ENCODE measurements at places on chromosomes 5 and 9.

GRCh38 chr5:151048526-151048925 lies 28.1 kb downstream of the GPX3 start:
- DNase-seq, result no peak

- DNase-seq, result no peak
Observed at GRCh38 chr5:8474569-8474930, 605.6 kb downstream of the MTRR start.

DNA sequence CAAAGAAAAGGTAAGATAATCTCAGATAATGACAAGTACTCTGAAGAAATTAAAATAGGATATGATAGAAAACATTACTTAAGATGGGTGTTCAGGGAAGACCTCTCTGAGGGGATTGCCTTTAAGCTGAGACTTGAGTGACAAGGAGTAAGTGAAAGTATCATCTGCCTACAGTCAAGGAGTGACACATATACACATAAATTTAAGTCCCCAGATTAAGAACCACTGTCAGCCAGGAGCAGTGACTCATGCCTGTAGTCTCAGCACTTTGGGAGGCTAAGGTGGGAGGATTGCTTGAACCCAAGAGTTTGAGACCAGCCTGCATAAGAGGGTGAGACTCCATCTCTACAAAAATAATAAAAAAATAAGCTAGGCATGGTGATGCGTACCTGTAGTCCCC lies 19.7 kb upstream of the ANKHD1 start:
- no peak for DNase-seq

DNA sequence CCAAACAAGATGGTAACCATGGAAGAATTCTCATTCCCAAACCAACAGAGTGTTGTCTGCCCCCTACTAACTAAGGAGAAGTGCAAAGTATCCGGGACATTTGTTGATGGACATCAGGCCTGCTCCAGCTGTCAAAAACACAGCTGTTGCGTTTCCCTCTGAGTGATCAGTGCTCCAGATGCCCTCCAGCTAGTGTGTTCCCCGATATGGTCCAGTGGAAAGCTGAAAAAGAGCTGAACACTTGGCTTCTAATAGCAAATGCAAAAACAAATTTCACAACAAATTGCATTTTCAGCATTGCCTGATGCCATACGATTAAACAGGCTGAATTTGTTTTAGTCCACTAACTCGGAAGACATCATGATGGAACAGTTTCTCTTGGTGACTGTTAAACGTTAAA lies 1398.7 kb downstream of the PTPRD start:
- no peak for DNase-seq

DNA sequence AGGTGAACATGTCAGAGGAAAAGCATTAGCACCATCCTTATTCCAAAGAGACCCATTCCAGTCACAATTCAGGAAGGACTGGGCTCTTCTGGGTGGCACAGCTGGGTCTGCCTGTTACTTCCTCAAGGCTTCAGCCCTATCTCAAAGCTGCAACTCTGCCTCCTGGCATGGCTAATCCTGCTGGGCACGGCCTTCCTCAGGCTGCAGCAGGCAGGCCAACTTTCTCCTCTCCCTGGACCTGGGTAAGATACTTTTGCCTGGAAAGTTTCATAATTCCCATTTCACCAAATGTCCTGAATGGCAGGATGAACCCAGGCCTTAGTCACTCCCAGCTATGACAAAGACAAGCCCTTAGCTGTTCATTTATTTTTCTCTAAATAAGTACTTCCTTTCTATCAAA lies 50.1 kb downstream of the MACROH2A1 start:
- no peak for DNase-seq

- DNase-seq, result no peak
Observed at GRCh38 chr9:129761293-129761900, 8.6 kb upstream of the PTGES start.

DNA sequence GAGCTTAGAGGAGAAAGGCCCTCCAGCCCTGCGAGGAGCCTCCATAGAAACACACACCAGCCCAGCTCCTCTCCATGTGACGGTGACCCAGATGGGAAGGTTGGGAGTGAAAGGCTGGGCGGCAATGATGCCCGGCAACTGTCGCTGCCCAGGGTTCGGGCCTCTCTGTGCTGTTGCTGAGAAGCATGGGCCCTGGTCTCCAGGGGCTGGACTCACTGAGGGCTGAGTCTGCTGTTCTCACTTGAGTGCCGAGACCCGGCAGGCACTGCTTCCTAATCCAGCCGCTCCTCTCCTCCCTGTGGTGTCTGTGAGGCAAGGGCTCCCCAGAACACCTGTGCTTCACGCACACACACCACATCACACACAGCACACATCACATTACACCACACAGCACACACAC lies 493.6 kb downstream of the GADD45G start:
- DNase-seq, result no peak

DNA sequence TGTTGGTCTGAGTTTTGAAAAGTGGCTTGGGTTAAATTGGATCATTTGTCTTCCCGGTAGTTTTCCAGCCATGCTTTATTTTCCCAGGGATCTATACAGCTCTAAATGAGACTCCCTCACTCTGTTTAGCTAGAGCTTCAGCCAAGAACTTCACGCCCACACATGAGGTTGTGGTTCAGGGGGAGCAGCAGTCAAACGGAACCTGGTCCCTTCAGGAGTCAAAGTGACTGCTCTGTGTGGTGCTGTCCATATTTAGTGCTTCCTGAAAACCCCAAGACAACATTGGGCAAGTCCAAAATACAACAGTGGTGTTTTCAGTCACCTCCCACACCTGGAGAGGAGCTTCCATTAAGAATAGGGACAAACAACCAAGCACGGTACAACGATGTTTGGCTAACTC lies 90.5 kb downstream of the ANKH start:
- no peak for DNase-seq

DNA sequence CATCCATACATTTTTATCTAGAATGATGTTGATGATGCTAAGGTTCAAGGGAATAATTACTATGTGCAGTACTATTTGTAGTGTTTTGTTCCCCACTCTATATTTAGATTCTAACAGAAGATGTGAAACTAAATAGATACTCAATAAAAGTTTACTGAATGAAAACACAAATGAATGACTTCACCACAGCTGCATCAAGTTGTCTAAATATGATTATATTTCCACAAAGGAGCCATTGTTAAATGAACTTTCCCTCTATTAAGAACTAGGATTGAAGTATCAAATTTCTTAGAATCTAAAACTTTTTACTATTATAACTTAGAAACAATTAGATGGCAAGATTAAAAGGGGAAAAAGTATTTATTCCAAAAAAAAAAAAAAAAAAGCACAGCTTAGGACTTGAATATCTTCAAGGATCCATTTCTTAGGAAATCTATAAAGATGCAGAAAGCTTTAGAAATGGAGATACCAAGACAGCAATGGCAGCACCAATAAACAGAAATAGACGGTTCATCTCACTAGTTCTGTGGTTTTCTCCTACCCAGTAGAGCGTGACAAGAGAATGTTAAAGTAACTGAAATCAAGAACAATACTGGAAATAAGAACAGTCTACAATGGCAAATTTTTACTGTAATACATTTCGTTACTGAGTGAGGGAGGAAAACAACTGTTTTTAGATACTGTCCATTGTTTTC lies 347.6 kb downstream of the EBF1 start:
- no peak for DNase-seq

- DNase-seq, result no peak
Observed at GRCh38 chr9:106228861-106229260, 534.5 kb downstream of the TMEM38B start.

DNA sequence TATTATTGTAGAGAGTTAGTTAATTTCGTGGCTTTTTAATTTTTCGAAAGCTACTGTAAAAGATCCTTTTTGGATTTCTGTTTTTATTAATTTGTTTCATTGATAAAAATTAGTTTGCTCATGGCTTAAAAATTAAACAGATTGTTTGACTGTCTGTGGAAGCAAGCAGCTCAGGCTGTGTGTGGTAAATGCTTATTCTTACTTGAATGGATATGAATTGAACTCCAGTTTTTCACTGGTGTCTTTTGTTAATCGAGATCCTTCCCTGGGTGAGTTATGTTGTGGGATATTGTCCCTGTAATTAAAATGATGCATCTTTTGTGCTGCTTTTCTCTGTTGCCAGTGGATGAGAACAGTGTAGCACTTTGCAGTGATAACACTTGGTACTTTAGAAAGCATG lies 75.3 kb downstream of the PIK3R1 start:
- no peak for DNase-seq

DNA sequence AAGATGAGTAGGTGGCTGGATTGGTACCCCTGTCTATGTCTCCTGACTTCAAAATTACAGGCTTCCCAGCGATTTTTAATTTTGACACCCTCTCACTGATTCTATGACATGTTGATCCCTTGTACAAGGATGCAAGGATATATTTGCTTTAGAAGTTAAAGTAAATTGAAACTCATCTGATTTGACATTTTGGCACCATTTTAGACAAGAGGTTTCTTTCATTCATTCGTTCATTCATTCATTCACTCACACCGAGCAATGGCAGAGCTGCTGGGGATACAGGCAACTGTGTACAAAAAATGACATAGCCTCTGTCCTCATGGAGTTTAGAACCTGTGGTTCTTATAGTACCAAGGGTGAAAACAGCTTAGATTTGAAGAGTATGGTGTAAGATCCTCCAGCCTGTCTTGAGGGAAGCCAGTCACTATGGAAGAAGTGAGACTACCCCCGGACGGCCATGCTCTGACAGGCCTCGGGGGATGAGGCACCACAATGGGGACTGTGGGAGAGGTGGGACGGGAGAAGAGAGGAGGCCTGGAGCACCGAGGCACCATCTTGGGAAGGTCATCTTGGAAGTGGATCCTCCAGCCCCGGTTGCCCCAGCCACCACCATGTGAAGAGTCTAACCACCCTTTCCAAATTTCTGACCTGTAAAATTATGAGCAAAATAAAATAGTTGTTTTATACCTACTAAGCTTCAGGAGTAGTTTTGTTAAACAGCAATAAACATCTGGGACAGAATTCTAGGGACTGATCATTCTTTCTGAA lies 16.2 kb downstream of the STC2 start:
- DNase-seq, result no peak

- DNase-seq, result no peak
Observed at GRCh38 chr5:143671021-143671420, 140.9 kb upstream of the HMHB1 start.

- no peak for DNase-seq
Observed at GRCh38 chr5:25448190-25448621, 803.4 kb upstream of the CDH10 start.

DNA sequence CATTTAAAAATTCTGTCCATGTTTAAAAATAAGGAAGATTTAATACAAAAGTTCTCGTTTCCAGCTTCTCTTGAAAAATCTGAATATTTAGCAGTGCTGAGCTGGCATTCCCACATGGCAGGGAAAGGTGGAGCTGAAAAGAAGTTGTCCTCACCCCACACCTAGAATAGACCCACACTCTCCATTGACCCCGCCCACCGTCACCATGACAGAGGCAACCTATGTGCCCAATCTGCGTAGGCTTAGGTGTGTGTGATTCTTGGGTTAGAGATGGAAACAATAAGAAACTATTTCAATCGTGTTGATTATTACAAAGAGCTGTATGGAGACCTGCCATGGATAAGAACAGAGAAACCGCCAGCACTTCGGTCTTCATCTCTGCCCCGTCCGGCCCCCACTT lies 8.9 kb upstream of the STK32A start:
- DNase-seq, result no peak

GRCh38 chr9:129994882-129995281 lies 48.1 kb downstream of the FNBP1 start:
- no peak for DNase-seq

GRCh38 chr5:134349463-134349862 lies 17.5 kb downstream of the CDKL3 start:
- DNase-seq, result no peak

- no peak for DNase-seq
Observed at GRCh38 chr9:130143958-130144366, 28.2 kb upstream of the NCS1 start.

GRCh38 chr9:124444166-124444565 lies 6.1 kb upstream of the ADGRD2 start:
- DNase-seq, result no peak

- no peak for DNase-seq
Observed at GRCh38 chr9:123437201-123437600, 81.2 kb downstream of the CRB2 start.

DNA sequence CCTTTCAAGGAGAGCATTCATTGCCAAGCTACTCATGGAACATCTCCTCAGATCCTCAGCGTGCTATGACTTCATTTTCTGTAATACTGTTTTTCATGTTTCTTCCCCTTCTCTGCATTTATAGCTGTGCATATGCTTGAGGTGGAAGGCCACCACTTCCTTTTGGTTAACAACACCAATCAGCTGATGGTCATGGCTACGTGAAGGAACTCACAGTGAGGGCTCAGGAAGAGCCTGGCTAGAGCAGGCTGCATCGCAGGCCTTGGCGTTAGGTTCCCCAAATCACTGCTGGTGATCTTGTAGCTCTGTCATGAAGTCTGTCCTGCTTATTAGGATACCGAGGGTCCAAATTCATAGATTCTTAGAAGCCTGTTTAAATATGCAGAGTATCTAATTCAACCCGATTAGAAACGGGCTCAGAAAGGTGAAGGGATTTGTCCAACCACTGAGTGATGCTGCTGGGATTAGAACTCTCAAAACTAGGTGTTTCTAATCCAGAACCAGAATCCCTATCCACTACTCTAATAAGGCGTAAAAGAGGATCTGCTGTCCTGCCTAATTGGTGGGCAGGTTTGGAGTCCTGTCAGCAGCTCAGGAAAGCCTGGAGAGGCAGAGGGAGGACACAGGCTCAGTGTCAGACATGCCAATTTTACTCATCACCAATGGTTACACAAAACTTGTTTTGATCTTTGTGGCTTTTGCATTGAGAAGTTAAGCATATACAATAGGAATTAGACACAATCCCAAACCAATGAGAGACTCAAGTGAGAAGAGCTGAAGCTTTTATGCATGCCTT lies 7.5 kb downstream of the SYK start:
- DNase-seq, result no peak

Data from breast epithelium (tissue), 4 donors.